ENCODE measurements at places on chromosomes 4 and X.

DNA sequence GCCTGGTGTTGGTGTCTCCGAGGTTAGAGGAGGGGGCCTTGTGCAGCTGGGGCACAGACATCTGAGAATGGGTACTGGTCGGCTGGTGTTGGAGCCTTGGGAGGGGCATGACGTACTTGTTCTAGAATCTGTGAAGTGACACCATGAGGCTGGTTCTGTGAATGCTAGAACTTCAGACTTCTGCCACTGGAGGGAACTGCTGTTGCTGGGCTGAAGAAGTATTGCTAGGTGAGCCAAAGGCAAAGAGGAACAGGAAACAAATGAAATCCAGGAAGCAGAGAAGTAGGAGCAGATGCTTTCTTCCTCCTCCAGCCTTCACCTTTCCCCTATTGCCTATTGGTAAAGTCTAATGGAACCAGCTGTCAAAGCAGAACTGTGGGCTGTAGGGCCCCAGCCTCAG is 120.9 kb upstream of the DDIT4L start:
- DNase-seq, result no peak

GRCh38 chr4:153332936-153333335 is 11.6 kb upstream of the MND1 start:
- no peak for DNase-seq

DNA sequence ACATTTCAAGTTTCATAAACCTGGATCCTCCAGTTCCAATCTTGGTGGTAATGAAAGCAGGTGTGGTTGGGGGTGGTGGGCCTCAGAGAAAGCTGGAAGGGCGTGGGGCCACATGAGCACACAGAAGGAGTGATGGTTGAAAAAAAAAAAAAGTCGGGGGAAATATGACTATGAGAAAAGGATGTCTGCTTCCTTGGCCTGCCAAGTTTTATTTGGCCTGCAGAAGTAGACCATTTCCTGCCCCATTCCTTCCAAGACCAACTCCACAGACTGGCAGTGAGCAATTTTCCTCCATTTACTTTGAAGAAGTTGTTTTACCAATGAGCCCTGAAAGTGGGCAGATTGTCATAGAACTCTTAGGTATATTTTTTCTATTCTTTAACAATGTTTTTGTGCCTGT is 43.3 kb downstream of the LNX1 start:
- DNase-seq, result no peak

- no peak for DNase-seq
Measured at GRCh38 chr4:79201971-79202370, 123.9 kb downstream of the NAA11 start.

DNA sequence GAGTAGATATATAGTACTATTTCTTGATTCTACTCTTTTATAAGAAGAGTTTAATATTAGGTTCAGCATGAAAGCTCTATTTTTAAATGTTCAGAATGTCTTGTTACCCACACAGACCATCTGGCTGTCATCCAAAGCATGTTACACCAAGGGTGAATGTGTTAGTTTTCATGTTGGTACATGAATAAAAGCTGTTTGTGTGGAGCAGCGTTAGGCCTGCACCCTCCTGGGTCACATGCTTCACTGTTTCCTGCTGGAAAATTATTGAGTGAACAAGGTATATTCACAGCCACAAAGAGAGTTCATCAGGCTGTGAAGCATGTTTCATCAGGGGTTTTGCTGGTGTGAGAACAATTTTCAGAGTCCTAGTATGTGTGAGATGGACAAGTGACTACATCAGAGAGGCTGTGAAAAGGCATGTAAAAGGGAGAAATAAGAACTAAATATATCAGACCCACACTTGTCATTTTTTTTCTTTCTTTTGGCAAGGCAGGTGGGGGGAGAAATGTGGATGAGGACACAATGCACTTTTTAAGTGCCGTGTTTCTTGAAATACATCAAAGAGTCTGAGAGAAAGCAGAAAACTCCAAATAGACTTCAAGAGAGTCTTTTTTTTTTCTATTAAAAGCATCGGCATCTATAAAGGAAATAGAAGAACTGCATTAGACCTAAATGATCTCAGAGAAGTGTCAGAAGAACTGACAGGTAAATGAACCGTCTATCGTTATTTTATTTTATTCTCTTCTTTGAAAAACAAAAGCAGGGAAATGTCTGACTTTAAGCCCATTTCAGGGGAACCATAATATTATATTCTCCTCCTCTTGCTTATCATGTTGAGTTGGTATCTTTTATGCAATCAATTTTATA is 2429.7 kb downstream of the PCDH7 start:
- no peak for DNase-seq

DNA sequence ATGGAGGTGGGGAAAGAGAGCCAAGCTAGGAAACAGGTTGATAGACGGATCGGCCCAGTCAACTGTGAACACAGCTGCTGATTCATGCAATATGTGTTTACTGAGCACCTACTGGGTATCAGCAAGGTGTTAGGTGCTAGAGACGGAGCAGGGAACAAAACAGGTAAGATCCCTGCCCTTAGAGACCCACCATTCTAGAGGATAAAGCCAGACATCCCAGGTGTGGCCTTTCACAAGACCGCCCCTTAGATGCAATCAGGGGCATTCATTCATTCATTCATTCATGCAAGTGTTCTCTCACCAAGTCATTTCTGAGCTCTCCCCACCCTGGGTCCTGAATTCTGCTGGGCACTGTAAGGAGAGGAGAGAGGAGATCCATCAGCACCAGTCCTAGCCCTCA is 20.2 kb upstream of the MTM1 start:
- DNase-seq, result no peak

GRCh38 chr4:35506161-35506560 is 738.2 kb downstream of the ARAP2 start:
- DNase-seq, result no peak

GRCh38 chr4:16085822-16086221 is 2.0 kb upstream of the PROM1 start:
- DNase-seq, result no peak

All from SHP77 (cell line).